ENCODE measurements at places on chromosomes 11 and 22.

DNA sequence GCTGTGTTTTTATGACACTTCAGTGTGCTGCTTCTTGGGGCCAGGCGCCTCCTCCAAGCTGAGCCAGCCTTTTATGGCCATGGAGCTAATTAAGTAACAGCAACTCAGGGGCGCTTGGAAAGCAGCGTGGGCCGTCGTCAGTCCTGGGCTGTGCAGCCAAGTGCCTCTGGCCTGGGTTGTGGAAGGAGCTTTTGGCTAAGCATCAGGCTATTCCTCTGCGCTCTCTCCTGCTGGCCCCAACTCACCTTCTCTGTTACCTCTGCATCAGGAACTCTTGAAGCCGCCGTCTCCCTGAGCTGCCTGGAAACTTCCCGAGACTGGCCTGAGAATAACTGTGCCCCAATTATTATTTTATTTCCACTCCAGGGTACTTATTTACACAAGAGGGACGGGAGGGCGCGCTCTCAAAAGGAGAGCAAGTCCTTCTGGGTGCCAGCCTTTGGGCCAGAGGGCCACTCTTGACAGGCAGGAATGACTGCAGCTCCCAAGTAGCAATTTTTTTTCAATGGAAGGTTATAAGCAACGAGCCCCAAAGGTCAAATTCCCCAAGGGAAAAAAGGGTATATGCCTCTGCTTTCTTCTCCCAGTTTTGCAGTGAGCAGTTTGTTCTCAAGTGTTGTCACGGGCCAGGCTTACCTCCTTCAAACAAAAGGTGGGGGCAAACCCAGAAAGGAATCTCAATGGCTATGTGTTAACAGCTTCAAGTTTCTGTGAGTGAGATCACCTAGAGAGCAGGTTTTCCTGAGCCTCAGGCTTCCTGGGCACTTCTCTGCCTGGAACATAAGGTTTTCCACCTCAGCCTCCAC is 38.5 kb upstream of the NAV2 start:
- DNase-seq, result no peak

GRCh38 chr11:128300785-128301184 is 286.6 kb downstream of the ETS1 start:
- DNase-seq, result no peak

DNA sequence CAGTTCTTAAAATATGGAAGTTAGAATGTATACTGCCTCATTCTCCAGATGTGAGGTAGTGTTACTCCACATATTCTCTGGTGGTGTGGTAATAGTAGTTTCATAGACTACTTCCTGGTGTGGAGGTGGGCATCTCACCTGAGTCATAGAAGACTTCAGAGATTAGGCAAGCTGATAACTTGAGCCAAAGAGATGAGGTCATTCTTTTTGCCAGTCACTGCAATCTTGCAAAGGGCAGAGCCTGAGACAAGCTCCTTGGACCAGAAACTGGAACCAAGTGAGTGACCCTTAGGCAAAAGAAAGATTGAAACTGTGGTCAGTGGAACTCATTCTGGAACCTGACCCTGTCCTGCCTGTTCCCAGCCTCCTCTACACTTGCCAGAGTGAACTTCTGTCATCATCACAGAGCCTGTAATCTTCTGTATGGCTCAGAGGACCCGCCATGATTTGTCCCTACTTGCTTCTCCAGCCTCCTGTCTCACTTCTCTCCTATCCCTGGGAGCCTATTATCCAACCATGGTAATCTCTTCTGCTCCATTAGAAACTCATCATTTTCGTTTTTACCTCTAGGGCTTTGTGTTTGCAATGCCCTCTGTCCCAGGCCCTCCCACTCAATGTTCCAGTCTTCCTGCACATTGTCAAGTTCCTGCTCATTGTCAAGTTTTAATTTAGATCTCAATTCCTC is 10.6 kb upstream of the CCDC83 start:
- no peak for DNase-seq

GRCh38 chr11:3946455-3947017 is 91.1 kb downstream of the STIM1 start:
- DNase-seq, result no peak

GRCh38 chr11:8810540-8811301 is 100.3 kb upstream of the AKIP1 start:
- peak; percentile 66 for DNase-seq

GRCh38 chr11:110958216-110958615 is 246.0 kb upstream of the ARHGAP20 start:
- DNase-seq, result no peak

GRCh38 chr11:115848080-115848479 is 343.9 kb upstream of the CADM1 start:
- DNase-seq, result peak; percentile 22

Data from DMS153 (cell line).